ENCODE measurements at places on chromosomes 7 and 10.

GRCh38 chr10:78894089-78894840 is 174.5 kb upstream of the ZMIZ1 start:
- DNase-seq = no peak

- DNase-seq = peak; percentile 55
Observed at GRCh38 chr10:101718690-101719275, 23.8 kb upstream of the FBXW4 start.

DNA sequence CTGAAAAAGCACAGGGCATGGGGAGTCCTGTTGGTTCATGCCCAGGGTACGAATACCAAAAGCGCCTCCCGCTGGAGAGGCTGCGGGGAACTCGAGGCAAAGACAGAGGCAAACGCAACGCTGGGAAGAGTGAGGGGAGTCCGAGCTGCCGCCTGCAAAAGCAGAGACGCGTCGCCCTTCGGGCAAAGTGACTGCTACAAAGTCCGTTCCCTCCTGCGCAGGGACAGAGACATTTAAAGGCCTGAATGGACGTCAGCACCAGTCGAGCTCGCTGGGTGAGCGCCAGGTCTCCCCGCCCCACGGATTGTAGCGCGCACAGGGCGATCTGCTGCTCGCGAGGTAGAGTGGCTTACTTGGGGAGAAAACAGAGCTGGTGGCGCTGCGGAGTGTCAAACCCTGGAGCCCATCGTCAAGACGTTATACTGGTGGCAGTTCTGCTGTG is 732.8 kb downstream of the ZWINT start:
- no peak for DNase-seq

- DNase-seq = no peak
Observed at GRCh38 chr7:29270594-29271318, 76.2 kb downstream of the CHN2 start.

GRCh38 chr10:133079836-133080682 is 7.7 kb upstream of the ADGRA1 start:
- DNase-seq = no peak

DNA sequence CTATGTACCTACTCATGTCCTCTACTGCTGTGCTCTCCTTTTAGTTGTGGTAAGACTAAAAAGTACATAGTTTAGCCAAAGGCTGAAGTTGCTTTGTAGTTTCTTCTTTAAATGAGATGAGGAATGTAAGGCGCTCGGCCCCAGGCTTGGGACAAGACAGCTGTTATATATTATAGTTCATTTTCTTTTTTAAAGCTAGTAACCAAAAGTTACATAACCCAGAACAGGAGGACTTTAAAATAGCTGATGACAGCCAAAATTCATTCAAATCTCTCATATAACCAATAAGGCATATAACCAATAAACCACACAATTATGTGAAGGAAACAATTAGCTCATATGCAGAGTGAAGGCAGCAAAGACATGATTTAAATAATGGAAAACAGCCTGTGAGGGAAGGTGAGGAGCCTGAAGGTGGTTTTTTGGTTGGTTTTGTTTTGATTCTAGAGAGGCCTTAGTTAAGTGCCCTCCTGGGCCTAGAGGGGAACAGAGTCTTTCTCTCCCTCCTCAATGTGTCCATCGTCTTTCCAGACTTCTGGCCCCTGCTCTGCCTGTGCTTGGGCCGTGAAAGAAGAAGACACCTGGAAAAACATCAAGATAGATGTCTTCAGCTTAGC is 35.8 kb downstream of the SLC26A4 start:
- DNase-seq = no peak

- no peak for DNase-seq
Observed at GRCh38 chr10:30993155-30993554, 38.5 kb downstream of the ZNF438 start.

- no peak for DNase-seq
Observed at GRCh38 chr7:54080971-54081370, 461.2 kb upstream of the VSTM2A start.

GRCh38 chr10:101696632-101697031 is 1.7 kb upstream of the FBXW4 start:
- DNase-seq = no peak

Data from choroid plexus epithelial cell (primary cell).